ENCODE measurements at places on chromosomes 2 and 18. TPM values are rescaled to one million over a fixed set of nuclear protein-coding genes. Genes with fewer than 3 reads are reported as not detected.

DNA sequence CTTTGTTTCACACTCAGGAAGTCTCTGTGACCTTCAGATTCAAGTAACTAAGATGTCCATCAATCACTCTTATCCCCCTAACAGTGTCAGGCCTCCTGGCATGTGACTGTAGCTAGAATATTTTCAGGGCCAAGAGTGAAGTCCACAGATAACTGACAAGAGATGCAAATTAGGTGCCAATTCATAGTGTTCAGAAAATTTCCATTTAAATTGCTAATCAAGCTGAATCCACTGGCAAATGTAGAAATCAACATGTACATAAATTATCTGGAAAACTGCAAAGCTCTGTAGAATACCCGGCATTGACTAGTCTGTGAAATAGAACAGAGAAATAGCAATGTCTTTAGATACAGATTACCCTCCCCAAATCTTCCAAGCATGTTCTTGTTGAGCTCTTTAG lies 38.6 kb upstream of the ARL4C start:
- DNase-seq, result no peak

DNA sequence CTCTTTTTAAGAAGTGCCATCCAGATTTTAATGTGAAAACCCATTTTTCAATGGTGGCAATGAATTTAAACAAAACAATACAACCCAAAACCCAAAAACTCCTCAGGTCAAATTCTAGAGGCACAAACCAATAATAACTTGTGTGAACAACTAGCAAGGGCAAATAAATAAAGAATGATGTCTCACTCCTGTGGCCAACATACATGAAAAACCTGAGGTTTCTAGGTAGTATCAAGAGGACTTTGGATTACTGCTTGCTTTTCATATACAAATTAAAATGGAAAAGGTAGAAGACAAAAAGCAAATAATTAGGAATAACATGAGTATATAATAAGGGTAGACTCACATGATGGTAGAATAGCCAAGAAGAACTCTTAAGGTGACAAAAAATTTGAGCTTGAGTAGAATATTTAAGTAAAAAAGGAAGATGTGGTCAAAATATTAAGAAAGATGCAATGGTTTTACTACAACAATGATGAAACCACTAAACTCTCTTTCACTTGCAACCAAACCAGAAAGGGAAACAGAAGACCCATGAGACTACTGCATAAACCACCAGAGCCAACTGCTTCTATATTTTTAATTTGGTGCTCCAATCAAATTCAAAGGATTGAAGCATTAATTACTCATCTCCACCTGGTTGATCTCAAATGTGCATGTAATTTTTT lies 53.5 kb downstream of the DARS1 start:
- no peak for DNase-seq

GRCh38 chr2:150859877-150860276 lies 372.4 kb upstream of the RND3 start:
- no peak for DNase-seq

GRCh38 chr2:121887513-121888188 lies 132.2 kb downstream of the TSN start:
- no peak for DNase-seq

DNA sequence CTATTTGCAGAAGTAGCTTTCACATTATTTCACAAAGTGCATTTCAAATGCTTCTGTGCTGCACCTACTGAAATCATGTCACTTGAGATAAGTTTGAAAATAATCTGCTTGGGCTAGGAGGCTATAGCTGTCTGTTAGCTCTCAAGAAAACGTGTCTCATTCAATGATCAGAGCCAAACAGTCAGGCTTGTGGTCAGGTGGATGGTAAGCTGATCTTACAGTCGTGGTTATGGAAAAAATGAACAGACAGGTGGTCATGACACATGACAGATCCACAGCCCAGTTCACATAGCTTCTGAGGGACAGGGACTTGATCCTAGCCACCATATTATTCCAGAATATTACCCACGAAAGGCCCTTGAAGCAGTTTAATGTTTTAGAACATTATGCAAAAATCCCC lies 26.5 kb upstream of the RFX8 start:
- DNase-seq, result peak; percentile 82

DNA sequence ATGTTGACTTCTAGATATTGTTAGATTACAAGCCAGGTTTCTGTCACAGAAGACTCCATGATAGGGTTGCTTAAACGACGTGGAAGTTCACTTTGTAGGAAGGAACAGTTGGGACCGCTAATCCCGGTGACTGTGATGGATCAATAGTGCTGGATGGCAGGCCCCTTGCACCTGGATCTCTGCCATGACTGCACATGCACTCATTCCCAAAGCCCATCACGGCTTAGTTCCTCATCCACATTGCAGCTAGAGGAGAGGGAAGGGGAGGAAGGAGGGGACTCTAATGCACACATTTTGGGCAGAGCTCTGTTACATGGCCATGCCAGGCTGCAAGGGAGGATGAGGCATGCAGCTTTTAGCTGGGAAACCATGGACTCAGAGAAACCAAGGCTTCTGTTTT lies 773.7 kb upstream of the RAB6C start:
- no peak for DNase-seq

DNA sequence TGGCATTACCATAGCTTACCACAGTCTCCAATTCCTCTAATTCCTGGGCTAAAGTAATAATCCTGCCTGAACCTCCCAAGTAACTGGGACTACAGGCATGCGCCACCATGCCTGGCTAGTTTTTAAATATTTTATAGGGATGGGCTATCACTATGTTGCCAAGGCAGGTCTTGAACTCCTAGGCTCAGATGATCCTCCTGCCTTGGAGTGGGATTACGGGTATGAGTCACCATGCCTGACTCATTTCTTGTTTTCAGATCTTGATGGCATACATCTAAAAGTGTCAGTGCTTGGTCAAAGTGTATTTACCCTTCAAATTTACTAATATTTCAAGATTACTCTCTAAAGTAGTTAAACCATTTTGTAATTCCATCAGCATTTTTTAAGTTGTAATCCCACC lies 9.4 kb upstream of the SOCS6 start:
- DNase-seq, result peak; percentile 72

DNA sequence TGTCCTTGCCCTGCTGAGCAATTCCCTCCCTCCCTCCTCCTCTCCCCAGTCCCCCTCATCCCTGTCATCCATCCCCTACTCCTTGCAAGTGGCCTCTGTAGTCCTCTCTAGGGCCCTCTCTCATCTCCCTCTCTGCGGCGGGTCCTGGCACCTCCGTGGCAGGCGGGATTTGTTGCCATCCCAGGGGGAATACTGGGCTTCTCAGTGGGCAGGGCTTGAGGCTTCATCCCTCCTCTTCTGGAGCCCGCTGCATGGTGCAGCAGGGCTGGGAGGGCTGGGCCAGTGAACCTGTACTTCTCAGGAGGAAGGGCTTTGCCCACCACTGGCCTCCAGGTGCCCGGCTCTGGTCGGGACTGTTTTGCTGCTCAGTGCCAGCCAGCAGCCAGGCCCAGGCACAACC lies 216.2 kb downstream of the TFCP2L1 start:
- no peak for DNase-seq

DNA sequence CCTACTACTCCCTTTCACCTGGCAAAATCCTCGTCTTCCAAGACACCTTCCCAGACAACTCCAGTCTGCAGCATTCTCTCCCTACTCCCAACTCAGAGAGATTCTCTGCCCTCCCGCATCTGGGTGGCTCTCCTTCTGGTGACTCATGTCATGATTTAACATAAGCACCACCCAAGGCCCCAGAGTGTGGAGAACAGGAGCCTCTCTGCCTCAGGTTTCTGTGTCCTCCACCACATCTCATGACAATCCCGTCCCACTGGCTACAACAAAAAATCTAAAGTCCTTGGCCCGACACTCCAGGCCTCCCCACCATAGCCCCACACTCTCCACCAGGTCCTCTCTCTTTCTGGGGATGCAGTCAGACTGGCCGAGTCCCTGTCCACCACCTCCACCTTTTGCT lies 197.1 kb downstream of the BCL11A start:
- no peak for DNase-seq

- no peak for DNase-seq
Observed at GRCh38 chr2:100107906-100108647, 34.3 kb downstream of the AFF3 start.

GRCh38 chr18:77088963-77089722 lies 43.4 kb downstream of the MBP start:
- peak; percentile 50 for DNase-seq

DNA sequence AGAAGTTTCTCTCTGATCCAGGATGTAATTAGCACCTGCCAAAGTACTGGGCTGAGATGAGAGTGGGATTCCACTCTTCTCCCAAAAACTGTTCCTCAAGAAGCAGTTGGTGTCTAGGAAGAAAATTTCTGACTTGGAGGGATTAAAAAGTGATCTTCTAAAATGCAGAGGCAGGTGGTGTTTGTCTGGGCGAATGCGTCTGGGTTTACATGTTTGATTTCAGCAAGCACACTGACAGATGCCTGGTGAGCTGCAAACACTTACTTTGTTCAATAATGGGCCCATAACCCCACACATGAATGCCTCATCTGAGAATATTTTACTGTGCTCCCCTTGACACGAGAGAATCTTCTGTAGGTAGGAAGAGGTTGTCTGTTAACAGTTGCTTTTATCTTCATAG lies 24.3 kb upstream of the KCNF1 start:
- no peak for DNase-seq

- DNase-seq, result no peak
Observed at GRCh38 chr18:56910967-56911366, 235.9 kb upstream of the BOD1L2 start.

DNA sequence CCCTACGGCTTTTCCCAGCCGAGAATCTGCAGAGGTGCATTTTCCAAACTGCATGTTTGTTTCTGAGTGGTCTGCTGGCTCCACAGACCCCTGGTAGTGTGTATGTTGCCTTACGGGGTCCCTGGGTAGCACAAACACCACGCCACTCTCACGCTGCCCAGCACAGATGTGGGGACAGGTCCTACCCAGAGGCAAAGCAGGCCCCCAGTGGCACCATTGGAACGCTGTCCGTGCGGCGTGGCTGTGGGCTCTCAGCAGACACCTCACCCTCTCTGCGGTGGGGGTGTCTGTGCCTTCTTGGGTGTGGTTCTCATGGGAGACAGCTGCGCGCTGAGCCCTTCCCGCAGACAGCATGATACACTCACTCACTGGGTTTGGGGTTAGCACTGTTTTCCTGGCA lies 137.4 kb downstream of the NFATC1 start:
- no peak for DNase-seq

Gene ARHGAP15
- not detected for total RNA-seq

Gene AKAIN1
- total RNA-seq, result not detected

Gene DNAJB2
- 45.9 TPM for total RNA-seq

Gene ARHGEF33
- 0.02 TPM for total RNA-seq

Gene ME2
- total RNA-seq, result 44.1 TPM

Gene NYAP2
- 2.3 TPM for total RNA-seq

Gene ING5
- total RNA-seq, result 11.0 TPM

Gene SLC16A14
- 0.81 TPM for total RNA-seq

Gene MAPRE3
- 0.57 TPM for total RNA-seq
